Left colon (tissue), 2 donors: ENCODE measurements at places on chromosomes 2 and 18. TPM values are rescaled to one million over a fixed set of nuclear protein-coding genes. Genes with fewer than 3 reads are reported as not detected.

DNA sequence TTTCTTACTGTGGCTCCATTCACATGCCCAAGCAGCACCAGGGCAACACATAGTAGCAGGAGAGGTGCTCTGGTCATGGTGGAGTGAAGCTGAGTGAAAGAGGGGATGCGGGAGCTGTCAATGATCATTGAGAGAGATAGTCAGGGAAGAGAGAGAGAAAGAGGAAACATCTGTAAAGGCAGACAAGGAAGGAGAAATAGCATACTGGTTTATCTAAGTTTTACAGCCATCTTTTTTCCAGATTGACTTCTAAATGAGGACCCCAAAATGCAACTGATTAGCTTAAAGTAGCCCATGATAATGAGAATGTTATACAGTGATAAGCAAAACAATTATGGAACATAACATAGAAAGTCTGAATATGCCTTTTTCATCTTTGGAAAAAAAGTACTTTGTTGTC is at the start of gene C2orf66:
C2orf66 (minus strand) TSS at position 96 of the 400 bp plus-strand sequence; CDS start at position 77, 19 bp downstream.
- DNase-seq: no peak

DNA sequence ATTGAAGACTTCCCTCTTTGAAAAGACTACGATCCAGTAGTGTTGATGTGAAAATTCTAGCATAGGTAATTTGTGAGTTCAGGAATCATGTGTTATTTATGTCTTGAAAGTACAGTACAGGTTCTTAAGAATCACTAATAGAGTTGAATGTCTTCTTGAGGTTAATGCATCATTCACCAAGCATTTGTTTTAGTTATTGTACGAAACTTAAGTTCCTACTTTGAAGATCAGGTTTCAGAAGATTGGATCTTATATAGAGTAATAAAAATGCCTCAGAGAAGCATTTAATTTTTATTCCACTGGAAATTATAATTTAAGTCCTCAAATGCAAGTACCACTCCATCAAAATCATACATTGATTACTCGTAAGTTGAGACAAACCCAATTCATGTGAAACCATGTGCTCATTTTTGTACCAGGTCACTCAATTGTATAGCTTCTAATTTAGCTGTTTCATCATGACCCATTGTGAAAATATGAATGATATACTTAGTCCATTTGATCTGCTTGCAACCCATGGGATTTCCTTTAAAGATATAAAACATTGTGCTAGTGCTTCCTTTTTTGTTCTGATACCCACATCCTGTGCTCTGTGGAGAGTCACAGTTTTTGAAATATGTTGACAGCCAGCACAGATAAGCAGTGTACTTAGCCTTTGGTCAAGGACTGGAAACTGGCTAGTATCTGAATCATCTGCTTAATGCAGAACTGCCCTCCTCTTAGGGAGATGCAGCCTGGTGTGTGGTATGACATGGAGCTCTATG is 22.5 kb upstream of the RAB27B start:
- DNase-seq: no peak

The ARID5A gene
- total RNA-seq: 13.7 TPM

The MC4R gene
- not detected for total RNA-seq

The MYO5B gene
- 128 TPM for total RNA-seq
